ENCODE measurements at places on chromosomes 3 and 15.

- DNase-seq, result no peak
Measured at GRCh38 chr15:84934942-84935729, 46.5 kb upstream of the PDE8A start.

DNA sequence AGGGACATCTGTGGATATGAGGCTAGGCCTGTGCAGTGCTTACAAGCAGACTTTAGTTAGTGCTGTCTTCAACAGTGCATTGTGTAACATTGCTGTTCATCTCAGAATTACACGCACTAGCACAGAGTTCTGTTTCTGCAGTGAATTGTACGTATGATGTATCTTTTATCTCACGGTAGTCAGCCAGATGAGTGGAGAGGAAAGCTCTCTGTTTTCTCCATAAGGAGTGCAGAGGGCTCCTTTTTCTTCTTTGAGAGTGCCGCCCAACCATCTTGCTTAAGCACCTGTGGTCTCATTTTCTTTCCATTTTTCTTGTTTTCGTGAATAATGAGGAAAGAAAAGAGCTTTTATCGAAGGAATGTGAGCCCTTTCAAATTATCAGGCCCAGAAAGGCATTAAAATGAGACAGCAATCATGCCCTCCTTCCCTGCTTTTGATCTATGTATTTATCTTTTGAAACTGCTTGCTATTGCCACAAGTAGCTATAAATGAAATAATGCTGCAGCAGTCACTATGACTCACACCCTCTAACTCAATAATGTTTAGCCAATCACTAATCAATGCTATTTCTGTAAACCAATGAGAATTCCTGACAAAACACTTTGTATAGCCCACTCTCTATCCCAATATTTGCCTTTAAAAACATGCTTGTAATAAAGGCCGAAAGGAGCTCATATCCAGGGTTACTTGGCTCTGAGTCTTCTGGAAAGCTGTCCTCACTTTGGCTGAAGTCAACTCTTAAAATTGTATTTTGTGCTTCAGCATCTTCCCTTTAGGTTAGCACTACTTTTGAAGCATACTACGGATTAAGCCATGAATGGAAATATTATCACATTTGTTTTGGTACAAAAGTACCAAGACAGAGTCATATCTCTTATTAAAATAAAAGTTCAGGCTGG, 226.0 kb upstream of the P2RY1 start:
- DNase-seq, result no peak

- DNase-seq, result no peak
Measured at GRCh38 chr15:41809526-41810220, 18.2 kb upstream of the JMJD7 start.

DNA sequence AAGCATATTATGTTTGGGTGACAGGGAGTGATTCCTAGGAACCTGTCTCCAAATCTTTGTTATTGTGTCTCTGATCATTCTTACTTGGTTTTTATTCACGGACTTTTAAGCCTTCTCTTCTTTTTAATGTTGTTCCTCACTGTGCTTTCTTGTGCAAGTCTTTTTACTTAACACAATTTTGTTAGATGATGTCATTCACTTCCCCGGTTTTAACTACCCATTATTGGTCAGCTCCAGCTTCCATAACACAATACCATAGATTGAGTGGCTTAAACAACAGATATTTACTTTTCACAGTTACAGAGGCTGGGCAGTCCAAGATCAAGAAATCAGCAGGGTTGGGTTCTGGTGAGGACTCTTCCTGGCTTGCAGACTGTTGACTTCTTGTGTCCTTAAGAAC, 436.3 kb upstream of the CBLB start:
- DNase-seq, result no peak

- no peak for DNase-seq
Measured at GRCh38 chr3:197907196-197907595, 42.8 kb upstream of the RPL35A start.

DNA sequence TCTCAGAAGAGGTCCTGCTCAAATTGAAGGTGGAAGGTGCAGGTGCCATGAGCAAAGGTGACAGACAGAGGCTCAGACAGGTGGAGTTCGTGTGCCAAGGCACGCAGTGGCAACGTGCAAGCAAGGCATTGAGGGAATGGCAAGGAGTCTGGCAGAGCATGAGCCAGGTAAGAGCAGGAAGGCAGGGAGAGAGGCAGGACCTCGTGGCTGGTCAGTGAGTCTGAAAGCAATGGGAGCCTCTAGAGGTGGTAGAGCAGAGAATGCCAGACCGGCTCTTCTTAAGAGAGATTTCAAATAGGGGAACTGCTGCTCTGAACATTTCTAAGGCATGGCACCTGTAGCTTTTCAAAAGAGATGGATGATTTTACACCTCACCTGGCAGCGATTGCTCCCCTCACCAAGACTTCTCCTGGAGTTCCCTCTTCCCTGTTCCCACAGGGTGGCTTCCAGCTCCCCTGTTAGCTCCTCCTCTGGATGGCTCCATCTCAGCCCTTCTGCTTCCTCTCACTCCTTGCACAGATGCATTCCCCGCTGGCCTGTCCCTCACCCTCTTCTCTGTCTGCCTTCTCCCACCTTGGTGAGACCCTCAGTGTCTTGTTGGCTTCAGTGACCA, 2.7 kb downstream of the MYO5C start:
- no peak for DNase-seq

GRCh38 chr15:73935547-73935946, 9.3 kb downstream of the LOXL1 start:
- no peak for DNase-seq

GRCh38 chr15:80242802-80243201, 9.2 kb downstream of the CTXND1 start:
- DNase-seq, result no peak

- DNase-seq, result peak; percentile 47
Measured at GRCh38 chr3:61378311-61378710, 127.1 kb upstream of the FHIT start.

DNA sequence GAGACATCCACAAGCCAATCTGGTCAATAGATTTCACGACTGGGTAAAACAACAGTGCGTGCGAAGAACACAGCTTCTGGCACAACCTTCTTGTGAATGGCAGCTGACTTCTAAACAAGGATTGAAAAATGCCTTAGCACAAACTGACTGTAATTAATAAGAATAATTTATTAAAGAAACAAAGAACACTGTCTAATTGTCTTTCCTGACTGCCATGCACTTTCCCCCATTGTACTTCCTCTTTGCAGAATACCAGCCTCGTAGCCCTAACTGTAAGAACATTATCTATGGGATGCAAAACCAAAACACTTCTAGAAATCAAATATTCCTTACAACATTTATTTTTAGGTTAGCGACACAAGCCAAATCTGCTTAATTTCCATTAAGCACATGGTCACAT, 6.5 kb downstream of the FOXP1 start:
- no peak for DNase-seq

DNA sequence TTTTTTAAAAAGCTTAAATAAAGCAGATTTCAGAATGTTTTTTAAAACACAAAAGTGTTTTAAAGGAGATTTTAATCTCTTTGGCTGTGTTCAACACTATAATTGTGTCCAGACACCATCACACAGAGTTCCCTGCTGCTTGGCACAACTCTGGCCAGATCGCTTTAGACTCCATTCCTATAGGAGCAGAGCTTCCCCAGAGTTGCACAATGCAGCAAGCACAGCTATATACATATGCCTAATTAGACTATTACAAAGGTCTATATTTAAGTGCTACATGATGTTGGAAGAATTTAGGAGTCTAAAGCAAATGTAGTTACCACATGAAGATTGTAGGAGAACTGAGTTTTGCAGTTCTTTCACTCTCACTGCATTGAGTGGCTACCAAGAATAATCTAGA, 11.2 kb downstream of the SLC9A9 start:
- no peak for DNase-seq

DNA sequence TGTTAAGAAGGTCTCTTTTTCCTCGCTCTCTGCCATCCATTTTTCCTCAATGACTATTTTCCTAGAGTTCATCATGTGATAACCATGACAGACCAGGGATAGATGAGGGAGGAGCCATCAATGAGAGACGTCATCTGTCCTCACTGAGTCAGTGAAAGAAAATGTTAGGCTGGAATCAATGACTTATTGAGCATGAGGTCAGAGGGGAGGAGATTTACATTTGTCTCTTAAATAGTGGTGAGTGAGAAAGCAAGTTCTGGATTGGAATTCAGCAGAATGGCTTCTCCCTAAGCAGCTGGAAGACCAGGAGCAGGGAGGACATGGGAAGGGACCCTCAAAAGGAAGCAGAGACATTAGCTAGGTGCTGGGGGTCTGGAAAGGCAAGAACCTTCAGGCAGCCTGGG, 28.2 kb upstream of the USP3 start:
- peak; percentile 95 for DNase-seq

- DNase-seq, result no peak
Measured at GRCh38 chr3:18443665-18444594, 18.8 kb upstream of the SATB1 start.

- DNase-seq, result no peak
Measured at GRCh38 chr3:138747225-138747624, 87.5 kb downstream of the PIK3CB start.

DNA sequence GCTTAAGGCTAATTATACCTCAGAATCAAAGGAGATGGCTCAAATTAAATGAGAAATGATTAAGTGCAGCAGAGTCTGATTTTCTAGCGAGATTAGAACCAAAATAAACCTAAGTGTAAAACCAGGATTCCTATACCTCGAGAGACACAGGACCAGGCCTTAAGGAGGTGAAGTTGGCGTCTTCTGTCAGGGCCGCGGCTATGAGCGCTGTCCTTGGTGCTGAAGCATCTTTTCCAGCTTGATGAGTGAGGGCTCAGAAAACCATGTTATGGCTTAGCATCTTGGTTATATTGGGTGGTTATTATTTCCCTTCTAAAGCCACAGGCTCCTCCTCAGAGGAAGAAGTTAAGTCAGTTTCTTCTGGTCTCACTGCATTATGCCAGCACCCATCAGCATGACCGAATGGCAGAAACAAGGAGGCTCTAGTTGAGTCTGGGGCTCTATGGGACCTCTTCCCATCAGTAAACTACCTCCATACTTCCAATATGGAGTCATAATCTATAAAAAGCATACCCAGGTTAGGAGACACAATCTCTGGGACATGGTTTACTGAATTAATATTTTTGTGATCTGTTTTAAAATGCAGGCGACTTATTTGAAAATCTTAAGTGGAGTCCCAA, 120.1 kb upstream of the NMNAT3 start:
- peak; percentile 51 for DNase-seq

- no peak for DNase-seq
Measured at GRCh38 chr3:102125197-102125993, 276.1 kb downstream of the NFKBIZ start.

DNA sequence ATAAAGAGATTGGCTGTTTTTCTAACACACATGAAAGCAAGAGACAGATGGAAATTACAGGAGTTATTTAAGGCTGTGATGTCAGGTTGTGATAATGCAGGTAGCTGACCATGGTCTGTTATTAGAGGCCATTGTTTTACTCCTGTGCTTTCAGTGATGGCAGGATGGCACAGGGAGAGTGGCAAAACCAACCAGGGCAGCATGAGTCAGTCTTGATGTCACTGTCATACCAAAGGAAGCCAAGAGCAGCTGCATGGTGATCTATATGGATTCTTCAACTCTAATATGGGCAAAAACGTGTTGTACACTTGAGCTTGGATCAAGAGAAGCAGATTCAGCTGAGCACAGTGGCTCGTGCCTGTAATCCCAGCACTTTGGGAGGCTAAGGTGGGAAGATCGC, 91.8 kb upstream of the LMOD3 start:
- no peak for DNase-seq

DNA sequence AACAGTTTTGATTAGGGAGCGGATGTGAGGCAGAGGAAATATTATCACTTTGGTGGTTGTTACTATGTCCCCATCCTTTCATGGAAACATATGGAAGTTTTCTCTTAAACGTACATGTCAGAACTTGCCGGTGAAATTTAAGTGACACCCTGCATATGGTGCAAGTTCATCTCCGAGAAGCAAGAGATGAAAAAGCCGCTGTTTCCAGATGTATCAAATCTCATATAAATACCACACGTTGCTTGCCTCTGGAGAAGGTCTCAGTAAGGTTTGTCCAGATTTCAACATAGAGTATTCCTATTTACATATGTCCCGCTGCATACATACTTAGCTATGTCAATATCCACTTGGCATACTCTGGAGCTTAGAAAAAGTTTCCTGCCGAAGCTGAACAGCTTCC, 172.2 kb upstream of the ICE2 start:
- DNase-seq, result no peak

DNA sequence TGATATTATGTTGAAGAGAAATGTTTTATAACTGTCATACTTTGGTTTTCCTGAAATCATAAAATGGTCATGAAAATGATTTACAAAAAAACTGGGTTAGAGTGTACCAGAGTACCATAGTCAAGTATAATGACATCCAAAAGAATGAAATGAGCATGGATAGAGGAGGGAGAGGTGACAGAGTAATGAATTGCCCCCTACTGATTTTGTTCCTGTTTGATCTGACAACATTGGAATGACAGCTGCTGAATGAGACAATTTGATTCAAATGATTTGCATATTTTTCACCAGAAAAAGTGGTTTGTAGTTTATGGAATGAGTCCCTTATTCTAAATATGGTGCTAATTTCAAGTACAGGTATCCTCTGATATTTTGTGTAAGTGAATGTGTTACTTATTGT, 271.7 kb downstream of the CNTN4 start:
- no peak for DNase-seq

DNA sequence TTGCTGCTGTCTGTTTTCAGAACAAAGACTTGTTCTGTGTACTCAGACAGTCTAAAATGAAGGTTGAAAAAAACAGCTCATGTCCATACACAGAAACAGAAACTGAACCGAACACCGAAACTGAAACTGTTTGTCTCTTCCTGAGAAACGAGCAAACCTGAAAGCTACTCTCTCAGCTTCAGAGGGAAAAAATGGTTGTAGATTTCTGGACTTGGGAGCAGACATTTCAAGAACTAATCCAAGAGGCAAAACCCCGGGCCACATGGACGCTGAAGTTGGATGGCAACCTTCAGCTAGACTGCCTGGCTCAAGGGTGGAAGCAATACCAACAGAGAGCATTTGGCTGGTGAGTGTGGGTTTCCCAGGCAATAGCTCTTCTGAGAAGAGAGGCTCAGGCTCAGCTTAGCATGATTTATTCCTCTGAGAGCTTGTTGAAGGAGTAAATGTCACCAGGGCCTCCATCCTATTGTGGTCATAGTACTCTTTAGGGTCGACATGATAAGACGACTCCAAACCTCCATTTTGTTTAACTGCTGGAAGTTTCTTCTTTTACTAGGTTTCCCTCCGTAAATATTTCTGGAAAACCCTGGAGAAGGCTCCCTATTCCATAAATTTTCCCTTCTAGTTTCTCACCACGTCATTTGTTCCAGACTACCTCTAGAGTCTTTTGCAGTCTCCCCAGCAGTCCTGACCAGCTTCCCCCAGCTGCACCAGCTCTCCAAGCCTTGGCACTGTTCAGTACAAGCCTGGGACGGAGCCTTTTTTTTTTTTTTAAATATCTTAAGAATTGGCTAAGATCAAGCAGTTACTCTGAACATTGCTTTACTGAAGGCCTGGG, at the start of gene RTP4:
Gene RTP4 (plus strand): TSS at position 135 of the 838 bp plus-strand sequence. CDS start 57 bp downstream, at position 192.
- peak; percentile 66 for DNase-seq

DNA sequence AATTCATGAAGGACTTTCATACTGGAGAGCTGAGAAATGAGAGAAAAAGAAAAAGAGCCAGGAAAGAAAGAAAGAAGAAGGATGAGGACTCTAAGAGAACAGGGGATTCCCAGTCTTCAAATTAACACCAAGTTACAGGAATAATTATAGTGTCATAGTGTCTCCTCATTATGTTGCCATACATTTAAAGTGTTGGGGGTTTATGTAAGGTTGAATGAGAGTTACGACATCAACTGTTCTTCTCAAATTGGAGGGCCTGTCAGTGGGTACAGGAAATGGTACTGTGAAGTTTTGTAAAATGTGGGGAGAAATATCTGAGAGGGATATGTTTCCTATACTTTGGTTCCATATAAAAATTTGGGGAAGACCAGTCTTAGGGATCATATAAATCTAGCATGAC, 12.3 kb upstream of the CD200 start:
- no peak for DNase-seq

GRCh38 chr15:62749036-62749815, 293.3 kb upstream of the TPM1 start:
- peak; percentile 18 for DNase-seq
